Kidney epithelial cell (primary cell): ENCODE measurements at places on chromosomes 7 and 10. TPM values are rescaled to one million over a fixed set of nuclear protein-coding genes. Genes with fewer than 3 reads are reported as not detected.

The PEX1 gene
- total RNA-seq, result 14.7 and 18.3 TPM in 2 replicates

The FAM25G gene
- 3.2 and 15.7 TPM in 2 replicates for total RNA-seq

The GRM3 gene
- total RNA-seq, result not detected in 2 replicates

The LRRN3 gene
- 0.34 and 0.38 TPM in 2 replicates for total RNA-seq

The KEL gene
- total RNA-seq, result not detected in 2 replicates

The AKR1C4 gene
- total RNA-seq, result not detected in 2 replicates

The LRRTM3 gene
- not detected in 2 replicates for total RNA-seq

The CLEC2L gene
- total RNA-seq, result not detected in 2 replicates

The LBX1 gene
- not detected in 2 replicates for total RNA-seq

The CYP2C18 gene
- total RNA-seq, result not detected in 2 replicates

The RAMP3 gene
- not detected in 2 replicates for total RNA-seq

The AASS gene
- 8.5 and 10.9 TPM in 2 replicates for total RNA-seq

The CARD11 gene
- total RNA-seq, result 31.0 and 31.4 TPM in 2 replicates

The MYL7 gene
- total RNA-seq, result 1.2 and 3.0 TPM in 2 replicates

The CPN1 gene
- 0.07 TPM in 1 of 2 replicates, not detected in the other for total RNA-seq

The SLC16A9 gene
- 10.0 and 10.4 TPM in 2 replicates for total RNA-seq

The AMPH gene
- total RNA-seq, result 0.25 and 0.34 TPM in 2 replicates

The LIPF gene
- total RNA-seq, result not detected in 2 replicates

The NEUROD6 gene
- total RNA-seq, result not detected in 2 replicates

The RSPH10B2 gene
- total RNA-seq, result 0.96 TPM in 1 of 2 replicates, not detected in the other

The COX19 gene
- 14.1 and 15.5 TPM in 2 replicates for total RNA-seq

The SFRP5 gene
- not detected in 2 replicates for total RNA-seq

The MIOS gene
- 35.0 and 41.9 TPM in 2 replicates for total RNA-seq

The SKIDA1 gene
- total RNA-seq, result 0.27 and 1.5 TPM in 2 replicates

The MKI67 gene
- total RNA-seq, result 5.1 and 5.6 TPM in 2 replicates

The CYP2W1 gene
- total RNA-seq, result 0.75 TPM in 1 of 2 replicates, not detected in the other

The BTBD16 gene
- 2.0 TPM in 1 of 2 replicates, not detected in the other for total RNA-seq

The MYOF gene
- 141 and 142 TPM in 2 replicates for total RNA-seq

The TNS3 gene
- total RNA-seq, result 41.2 and 57.0 TPM in 2 replicates

The SLC18A3 gene
- not detected in 2 replicates for total RNA-seq

The NDUFB2 gene
- total RNA-seq, result 213 and 221 TPM in 2 replicates

The PDE6C gene
- not detected in 2 replicates for total RNA-seq

The SPDYE5 gene
- total RNA-seq, result not detected in 2 replicates

The RGR gene
- total RNA-seq, result not detected in 2 replicates

The NCOA4 gene
- total RNA-seq, result 123 and 131 TPM in 2 replicates
